Tibial artery (tissue), 4 donors: ENCODE measurements at places on chromosomes 16 and 17.

DNA sequence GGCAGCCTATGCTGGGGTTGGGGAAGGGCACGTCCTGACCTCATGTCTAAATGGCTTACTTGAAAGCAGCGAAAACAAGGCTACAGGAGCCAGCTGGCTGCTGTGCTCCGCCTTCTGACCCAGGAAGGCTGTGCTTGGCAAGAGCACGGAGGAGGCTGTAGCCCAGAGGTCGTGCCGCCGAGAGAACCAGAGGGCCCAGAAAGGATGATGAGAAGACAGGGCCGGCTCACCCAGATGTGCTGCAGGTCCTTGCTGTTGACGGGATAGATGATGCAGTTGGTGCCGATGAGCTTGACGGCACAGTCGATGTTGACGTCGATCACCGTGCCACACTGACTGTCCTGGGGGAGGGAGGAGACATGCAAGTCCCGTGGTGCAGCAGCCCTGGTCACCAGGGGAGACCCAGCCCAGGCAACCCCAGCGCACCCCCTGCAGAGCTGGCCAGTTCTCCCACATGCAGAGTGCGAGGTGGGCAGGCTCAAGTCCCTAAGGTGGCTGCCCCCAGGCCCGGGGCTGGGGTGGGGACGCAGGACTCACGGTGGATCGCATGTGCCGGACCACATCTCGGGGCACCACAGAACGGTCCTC is 20.7 kb downstream of the SPHK1 start:
- no peak overlapping the region for H3K4me3 ChIP-seq
- DNase-seq: no peak
- H3K27ac ChIP-seq: no peak overlapping the region
- peaks cover 38% of the 10 kb centered on the region for H3K36me3 ChIP-seq
- H3K4me1 ChIP-seq: peaks cover 14% of the 10 kb centered on the region

DNA sequence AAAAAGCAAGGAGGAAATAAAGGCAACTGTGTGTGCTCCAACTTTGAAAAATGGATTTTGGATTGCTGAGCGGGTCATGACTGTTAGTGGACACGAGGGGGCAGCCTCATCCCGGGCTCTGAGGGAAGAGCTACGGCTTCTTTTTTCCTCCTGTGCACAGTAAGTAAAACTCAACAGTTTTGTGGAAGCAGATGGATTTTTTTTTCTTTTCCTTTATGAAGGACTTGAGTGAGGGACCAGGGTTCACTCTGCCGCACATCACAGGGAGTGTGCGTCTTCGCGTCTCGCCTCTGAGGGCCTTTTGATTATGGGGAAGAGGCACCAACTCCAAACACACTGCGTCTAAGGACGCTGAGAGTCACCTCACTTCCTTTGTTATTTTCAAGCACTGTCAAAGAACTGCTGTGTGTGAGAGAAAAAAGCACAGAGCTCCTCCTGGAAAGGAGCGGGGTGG is 80.3 kb upstream of the GOT2 start:
- no peaks in the 10 kb centered on the region for H3K36me3 ChIP-seq
- peaks cover 5% of the 10 kb centered on the region for H3K4me1 ChIP-seq
- no peaks in the 10 kb centered on the region for H3K27me3 ChIP-seq
- no peak overlapping the region for H3K4me3 ChIP-seq

DNA sequence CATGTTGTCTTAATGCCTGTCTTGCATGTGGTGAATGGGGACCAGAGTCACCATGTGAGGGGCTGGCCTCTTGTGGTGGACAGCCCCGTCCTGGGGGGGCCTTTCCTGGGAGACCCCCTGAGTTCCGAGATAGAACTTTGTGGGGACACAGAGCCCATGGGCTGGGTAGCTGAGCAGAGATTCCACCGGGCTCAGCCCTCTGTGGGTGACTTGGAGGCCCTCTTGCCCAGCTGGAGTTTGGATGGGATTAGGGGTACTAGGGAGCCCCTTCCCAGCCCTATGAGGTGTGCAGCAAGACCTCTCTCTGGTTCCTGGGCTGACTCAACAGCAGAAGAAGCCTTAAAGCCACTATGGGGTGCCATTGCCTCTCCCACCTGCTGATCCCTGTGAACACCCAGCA is 38.1 kb downstream of the MRC2 start:
- no peaks in the 10 kb centered on the region for H3K36me3 ChIP-seq
- no peak overlapping the region for H3K4me3 ChIP-seq
- no peak overlapping the region for H3K27ac ChIP-seq
- no peaks in the 10 kb centered on the region for H3K27me3 ChIP-seq

- peak overlapping the region; percentile 49 for H3K4me3 ChIP-seq
- H3K4me1 ChIP-seq: no peaks in the 10 kb centered on the region
- no peak overlapping the region for H3K27ac ChIP-seq
- H3K36me3 ChIP-seq: no peaks in the 10 kb centered on the region
- no peak for DNase-seq
Measured at GRCh38 chr16:19168371-19169081, 486 bp downstream of the SYT17 start.

DNA sequence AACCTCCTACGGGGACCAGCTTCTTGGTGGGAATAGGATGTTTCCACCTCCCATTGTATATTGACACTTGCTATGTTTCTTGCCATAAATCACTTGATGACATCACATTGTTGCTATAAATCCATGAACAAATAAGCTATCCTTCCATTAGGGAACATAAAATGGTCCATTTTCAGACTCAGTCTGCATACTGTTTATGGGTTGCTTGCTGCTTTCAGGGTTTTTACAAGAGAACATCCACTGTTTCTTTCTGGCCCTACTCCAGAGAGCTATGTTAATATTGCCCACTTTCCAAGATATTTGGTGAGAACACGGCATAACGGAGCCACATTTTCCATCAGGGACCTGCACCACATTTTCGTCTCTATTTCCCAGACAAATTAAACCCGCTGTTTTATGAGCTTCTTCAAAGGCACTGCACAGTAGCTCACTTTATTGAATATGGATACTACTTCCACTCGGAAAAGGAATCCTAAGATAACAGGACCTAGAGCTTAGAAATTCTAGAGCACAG is 800.2 kb downstream of the KCNJ2 start:
- H3K27ac ChIP-seq: no peak overlapping the region
- no peaks in the 10 kb centered on the region for H3K36me3 ChIP-seq
- H3K4me1 ChIP-seq: no peaks in the 10 kb centered on the region
- H3K4me3 ChIP-seq: no peak overlapping the region

DNA sequence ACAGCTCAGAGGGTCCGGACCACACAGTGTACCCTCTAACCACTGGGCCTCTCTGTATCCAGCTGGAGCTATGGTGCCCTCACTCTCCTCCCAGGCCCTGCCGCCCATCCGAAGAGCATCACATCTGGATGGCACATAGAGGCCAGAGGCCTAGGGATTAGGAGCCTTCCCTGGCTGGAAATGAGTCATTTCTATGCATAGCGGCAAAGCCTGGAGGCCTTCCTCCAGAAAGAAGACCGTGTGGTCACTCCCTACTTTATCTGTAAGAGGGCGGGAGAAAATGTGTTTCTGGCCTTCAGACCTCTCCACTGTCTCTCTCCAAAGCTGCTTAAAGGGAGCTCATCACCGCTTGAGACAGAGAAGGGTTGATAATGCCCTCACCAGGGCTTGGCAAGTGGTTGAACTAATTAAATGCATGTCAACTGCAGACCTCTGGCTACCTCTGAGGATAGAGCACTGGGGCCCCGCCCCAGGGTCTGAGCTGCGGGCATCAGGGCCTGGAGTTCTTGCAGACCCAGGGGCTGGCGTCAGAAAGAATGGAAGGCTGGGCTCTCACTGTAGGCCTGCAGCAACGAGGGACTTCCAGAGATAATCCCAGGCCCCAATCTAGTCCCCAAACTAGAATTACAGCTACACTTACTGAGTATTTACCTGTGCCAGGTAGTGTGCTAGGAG is 122.2 kb downstream of the IRX5 start:
- H3K36me3 ChIP-seq: no peaks in the 10 kb centered on the region
- no peak for DNase-seq
- H3K27ac ChIP-seq: no peak overlapping the region
- H3K4me1 ChIP-seq: peaks cover 8% of the 10 kb centered on the region

DNA sequence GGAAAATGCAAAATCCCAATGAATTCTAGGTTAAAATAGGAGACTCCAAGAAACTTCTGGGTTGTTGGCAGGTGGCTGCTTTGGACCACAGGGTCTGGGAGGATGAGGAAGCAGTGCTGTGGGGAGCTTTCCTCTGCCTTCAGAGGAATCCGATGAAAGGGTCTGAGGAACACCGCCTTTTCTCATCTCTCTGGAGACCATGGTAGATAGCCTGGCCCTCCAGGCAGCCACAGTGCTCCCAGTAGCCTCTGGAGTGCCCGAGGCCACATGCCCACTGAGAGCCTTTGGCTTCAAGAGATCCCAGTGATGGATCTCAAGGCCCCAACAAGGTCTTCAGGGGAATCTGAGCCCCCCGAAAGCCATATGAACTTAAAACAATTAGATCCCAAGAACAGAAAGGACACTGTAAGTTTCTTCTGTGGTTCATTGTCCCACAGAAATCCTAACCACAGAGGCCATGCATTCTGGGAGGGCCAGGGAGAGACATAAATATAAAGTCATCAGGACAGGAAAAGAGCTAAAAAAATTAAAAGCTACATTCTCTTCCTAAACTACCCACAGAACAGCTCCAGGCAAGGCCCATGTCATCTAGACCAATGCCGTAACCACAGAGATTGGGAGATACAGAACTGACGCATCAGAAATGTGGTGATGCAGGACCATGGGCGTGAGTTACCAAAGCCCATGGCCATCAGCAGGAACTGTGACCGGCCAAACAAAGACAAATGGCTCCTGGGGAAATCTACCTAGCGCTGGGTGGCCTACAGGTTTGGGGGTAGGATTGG is 24.3 kb downstream of the TK2 start:
- H3K27me3 ChIP-seq: no peaks in the 10 kb centered on the region
- no peak overlapping the region for H3K4me3 ChIP-seq
- H3K4me1 ChIP-seq: peaks cover 6% of the 10 kb centered on the region

DNA sequence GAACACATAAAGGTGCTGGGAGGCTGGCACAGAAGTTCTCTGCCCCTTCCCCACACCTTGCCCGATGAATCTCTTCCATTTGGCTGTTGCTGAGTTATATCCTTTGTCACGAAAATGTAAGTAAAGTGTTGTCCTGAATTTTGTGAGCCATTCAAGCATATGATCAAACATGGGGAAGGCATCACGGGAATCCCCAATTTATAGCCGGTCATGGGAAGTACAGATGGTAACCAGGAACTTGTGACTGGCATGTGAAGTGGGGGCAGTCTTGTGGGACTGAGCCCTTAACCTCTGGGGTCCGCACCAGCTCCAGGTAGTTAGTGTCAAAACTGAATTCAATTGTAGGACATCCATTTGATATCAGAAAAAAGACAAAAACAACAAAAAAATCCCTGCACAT is 13.2 kb downstream of the TOM1L2 start:
- no peak for DNase-seq
- no peaks in the 10 kb centered on the region for H3K27me3 ChIP-seq
- no peaks in the 10 kb centered on the region for H3K36me3 ChIP-seq
- no peak overlapping the region for H3K4me3 ChIP-seq
- H3K27ac ChIP-seq: peak overlapping the region; percentile 44

- peaks cover 49% of the 10 kb centered on the region for H3K27me3 ChIP-seq
- DNase-seq: no peak
- H3K4me1 ChIP-seq: no peaks in the 10 kb centered on the region
- no peak overlapping the region for H3K4me3 ChIP-seq
Measured at GRCh38 chr16:8554881-8555280, 35.4 kb downstream of the TMEM114 start.

GRCh38 chr17:34892461-34893249 is 68.6 kb downstream of the CCT6B start:
- no peaks in the 10 kb centered on the region for H3K27me3 ChIP-seq
- H3K4me1 ChIP-seq: no peaks in the 10 kb centered on the region
- no peak overlapping the region for H3K4me3 ChIP-seq
- no peaks in the 10 kb centered on the region for H3K36me3 ChIP-seq
- no peak overlapping the region for H3K27ac ChIP-seq

DNA sequence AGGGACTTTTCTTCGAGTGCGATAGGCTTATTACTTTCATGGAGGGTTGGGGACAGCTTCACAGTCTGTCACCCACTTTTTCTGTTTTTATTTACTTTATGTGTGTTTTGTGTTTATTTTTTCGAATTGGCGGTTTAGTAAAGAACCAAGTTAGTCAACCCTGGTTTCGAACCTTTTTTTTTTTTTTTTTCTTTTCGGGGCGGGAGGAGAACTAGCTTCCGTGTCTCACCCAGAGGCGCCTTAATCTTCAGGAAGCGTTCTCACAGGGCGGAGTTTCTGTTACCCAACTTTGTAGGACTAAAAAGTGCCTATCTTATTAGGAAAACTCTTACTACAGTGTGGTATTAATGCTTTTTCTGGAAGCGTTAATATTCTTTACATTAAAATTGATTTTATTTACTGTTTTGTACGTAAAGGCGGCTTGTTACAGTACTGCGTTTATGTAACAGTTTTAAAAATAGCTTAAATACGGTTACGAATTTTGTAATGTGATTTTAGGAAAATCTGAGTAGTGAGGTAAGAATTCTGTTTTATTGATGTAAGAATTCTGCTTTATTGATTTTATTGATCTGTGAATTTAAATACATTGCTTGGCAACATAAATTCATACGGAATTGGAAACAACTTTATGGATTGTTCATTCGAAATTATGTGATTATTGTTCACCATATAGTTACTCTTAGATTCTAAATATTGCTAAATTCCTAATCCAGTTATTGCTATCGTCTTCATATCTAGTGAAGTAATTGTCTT is 885 bp downstream of the ZNF207 start:
- no peak for DNase-seq
- peaks cover 27% of the 10 kb centered on the region for H3K36me3 ChIP-seq
- H3K4me1 ChIP-seq: peaks cover 45% of the 10 kb centered on the region
- peak overlapping the region; percentile 99 for H3K27ac ChIP-seq
- H3K27me3 ChIP-seq: no peaks in the 10 kb centered on the region
- H3K4me3 ChIP-seq: peak overlapping the region; percentile 93

DNA sequence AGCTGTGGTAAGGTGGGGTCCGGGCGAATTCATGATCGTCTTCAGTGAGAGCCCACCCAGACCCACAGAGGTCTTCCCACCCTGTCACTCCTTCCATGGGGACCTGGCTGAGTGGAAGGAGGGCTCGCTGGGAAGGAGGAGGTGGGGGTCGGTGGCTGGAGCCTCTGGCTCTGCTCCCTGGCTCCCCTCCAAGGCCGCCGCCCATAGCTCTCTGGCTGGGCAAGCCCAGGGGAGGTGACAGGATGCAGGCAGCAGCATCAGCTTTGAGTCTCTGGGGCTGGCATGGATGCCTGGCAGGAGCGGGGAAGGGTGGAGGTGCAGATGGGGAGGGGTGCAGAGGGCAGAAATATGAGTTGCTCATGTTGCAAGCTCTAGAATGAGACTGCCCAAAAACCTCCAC is 147.0 kb downstream of the ENGASE start:
- no peaks in the 10 kb centered on the region for H3K4me1 ChIP-seq
- no peak overlapping the region for H3K4me3 ChIP-seq
- H3K27me3 ChIP-seq: peaks cover 100% of the 10 kb centered on the region
- H3K36me3 ChIP-seq: no peaks in the 10 kb centered on the region
- no peak overlapping the region for H3K27ac ChIP-seq
